NCI-H748 treated with DMSO at 0.1 percent for 48 hours (cell line): ENCODE measurements at places on chromosomes 1 and 21.

DNA sequence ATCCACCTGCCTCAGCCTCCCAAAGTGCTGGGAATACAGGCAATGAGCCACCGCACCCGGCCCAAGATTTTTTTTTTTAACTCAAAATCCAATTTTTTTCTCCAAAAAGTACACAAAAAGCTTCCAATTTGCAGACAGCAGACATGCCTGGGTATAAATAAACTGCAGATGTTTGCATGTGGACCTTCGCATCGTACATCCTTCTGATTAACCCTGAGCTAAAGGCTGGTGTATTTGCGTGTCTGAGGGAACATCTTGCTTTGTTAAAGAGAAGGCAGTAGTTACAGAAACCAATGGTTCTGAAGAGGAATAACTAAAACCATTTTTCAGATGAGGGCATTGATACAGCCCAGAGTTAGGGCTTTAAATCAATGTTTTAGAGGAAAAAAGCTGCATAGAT is 12.7 kb downstream of the BCAR3 start:
- no peak for DNase-seq

DNA sequence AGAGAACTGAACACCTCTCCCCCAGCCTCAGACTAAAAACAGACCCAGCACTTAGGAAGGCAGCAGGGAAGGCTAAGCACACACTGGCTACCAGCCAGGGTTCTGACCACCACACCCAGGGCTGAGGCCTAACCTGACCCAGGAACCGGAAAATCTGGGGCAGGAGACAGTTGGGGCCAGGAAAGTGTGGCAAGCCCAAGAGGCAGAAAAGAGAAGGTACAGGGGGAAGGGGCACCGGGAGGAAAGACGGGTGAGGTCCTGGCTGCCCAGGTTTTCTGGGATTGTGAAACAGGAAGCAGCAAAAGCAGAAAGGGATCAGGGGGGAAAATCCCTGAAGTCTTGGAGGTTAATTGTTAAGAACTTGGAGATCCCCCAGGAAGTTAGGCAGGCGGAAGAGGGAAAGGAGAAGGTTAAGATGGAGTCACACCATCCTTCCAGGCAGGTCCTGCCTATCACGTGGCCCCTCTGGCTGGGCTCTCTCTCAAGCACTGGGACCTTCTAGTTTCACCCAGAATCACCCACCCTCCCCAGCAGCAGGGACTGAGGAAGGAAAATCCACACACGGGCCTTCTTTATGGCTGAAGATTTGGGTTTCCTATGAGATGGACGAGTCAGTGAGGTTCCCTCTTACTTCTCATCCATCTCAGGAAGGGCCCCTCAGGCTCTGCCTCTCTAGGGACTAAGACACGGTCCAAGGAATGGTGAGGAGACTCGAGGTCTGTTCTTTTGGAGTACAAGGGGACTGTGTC is 2.6 kb downstream of the HDGF start:
- DNase-seq: no peak

DNA sequence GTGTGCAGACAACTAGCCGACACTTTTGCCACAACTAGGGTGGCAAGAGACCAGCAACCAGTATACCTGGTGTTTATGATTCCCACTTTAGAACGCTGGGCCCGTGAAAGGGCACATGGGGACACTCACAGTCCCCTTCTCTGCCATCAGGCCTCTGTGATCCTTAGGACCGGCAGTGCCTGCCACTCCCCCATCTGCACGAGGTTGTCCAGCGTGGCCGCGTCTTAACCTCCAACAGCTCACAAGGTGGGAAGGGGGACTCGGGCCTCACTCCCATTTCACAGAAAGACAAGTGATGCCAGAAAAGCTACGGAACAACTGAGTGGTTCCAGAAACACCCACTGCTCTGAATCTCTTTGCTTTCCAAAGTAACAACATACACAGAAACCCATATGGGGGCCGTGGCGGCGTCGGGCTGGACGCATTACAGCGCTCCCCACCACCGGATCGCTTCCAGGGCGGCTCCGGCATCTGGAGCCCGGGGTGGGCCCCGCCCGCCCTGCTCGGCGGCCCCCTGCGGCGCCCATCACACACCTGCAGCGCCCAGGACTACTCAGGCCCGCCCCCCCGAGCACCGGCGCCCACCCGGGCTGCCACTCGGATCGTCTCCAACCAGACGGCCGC is 1.0 kb downstream of the ZNF496 start:
- DNase-seq: no peak

DNA sequence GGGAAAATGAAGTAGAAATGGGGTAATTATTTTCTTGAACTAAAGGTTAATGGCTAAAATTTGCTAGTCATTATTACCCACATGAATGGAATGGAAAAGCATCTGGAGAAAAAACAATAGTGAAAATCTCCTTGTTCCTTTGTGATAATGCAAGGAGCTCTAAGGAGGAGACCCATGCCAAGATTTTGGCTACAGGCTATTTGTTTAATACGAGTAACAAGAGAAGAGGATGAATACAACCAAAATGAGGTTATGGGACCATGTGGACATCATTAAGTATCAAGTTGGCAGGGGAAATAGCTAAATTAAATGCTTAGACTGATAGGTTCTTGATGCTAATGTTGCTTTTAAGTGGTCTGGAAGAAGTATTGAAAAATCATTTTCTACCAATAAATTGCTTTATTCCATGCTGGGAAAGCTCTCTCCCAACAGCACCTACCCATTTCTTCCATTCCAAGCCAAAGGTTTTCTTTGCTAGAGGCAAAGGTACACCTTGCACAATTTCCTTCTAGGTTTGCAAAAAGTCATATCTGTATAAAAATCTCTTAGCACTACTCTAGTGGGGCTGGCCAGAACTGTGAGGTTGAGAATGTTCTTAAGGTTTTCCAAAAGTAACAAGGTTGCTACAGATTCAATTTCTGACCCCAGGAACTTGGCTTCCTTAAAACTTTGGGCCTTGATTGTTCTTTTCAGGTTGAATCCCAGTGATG is 100.2 kb downstream of the SMYD2 start:
- no peak for DNase-seq

GRCh38 chr1:36743286-36744005 is 260.7 kb upstream of the CSF3R start:
- DNase-seq: no peak
